ENCODE measurements at places on chromosomes 3 and 15. TPM values are rescaled to one million over a fixed set of nuclear protein-coding genes. Genes with fewer than 3 reads are reported as not detected.

LIPC gene
- 38.0 TPM for polyA plus RNA-seq

KAT2B gene
- 1.7 TPM for polyA plus RNA-seq

MCF2L2 gene
- polyA plus RNA-seq, result not detected

GRCh38 chr3:123158330-123158729 lies 43.4 kb upstream of the SEC22A start:
- no peak for DNase-seq

- no peak for DNase-seq
These were observed 93.5 kb downstream of the ADAMTS17 start for GRCh38 chr15:100248236-100248635.

- DNase-seq, result no peak
These were observed 255.9 kb downstream of the DOCK3 start for GRCh38 chr3:50930371-50931208.

DNA sequence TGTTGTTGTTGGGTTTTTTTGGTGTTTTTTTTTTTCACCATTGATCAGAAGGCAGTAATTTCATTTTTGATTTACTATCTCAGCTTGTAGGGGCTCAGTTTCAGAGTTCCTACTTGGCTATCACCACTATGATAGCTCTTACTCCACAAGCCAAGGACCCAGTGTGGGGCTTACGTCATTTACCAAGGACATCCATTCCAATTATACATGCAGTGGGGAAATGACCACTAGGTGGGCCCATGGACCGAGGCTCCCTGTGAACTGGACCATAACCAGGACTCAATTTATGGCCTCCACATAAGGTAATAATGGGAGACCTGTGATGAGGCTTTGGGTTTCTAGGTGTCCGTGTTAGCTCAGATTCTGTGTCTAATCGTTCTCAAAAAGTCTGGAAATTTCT lies 67.5 kb upstream of the CACNA1D start:
- DNase-seq, result peak; percentile 47

DNA sequence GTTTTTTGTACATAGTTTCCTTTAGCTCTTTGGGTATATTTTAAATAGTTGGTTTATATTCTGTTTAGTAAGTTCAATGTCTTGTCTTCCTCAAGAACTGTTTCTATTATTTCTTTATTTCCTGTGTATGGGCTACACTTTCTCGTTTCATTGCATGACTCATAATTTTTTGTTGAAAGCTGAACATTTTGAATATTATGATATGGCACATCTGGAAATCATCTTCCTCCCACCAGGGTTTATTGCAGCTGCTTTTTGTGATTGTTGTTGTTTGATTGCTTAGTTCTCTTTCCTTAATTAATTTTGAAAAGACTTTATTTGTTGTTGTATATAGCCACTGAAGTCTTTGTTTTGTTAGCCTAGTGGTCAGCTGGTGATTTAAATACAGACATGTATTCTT lies 43.8 kb downstream of the LSM3 start:
- no peak for DNase-seq

DNA sequence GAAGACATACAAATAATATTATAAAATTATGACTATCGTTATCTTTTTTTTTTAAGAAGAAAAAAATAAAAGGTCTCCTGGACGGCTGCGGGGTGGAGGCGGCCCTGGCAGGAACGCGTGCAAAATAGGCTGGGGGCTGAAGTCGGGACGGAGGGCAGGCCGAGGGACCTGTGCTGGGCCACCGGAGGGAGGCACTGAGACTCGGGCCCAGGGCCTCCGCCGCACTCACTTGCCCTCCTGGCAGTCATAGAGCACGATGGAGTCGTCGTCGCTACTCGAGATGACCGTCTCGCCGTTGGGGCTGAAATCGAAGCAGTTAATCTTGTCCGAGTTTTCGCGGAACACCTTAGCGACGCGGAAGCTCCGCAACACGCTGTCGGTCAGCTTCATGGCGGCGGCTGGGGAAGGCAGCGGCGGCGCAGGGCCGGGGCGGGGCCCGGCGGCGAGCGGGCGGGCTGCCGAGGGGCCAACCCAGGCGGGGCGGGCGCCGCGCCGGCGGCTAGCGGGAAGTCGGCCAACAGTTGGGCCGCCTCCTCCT lies 408 bp downstream of the WDR82 start:
- DNase-seq, result no peak

- DNase-seq, result no peak
These were observed 23.7 kb upstream of the PCOLCE2 start for GRCh38 chr3:142912402-142913172.

DNA sequence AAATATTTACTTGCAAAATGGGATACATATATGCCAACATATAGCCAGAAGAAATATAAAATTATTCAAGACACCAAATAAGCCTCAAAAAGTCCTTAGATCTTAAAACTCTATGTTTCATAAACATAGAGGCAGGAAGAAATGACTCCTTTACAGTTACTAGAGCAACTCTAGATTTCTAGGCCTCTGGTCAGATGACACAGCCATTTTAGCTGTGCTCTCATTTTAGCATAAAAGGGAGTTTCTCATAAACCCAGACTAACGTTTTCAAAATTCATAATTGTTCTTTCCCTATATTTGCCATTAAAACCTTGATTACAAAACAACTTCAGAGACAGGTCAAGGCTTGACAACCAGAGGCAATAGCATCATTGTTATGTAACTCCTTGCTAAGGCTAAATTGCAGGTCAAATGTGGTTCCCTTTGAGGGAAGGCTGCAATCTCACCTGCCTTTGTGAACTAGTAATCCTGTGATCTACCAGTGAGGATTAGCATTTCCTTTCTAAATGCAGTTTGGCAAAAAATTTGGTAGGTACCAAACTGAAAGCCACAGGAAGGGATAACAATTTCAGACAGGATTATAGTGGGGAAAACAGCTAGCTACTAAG lies 8.2 kb downstream of the THOC7 start:
- no peak for DNase-seq

DNA sequence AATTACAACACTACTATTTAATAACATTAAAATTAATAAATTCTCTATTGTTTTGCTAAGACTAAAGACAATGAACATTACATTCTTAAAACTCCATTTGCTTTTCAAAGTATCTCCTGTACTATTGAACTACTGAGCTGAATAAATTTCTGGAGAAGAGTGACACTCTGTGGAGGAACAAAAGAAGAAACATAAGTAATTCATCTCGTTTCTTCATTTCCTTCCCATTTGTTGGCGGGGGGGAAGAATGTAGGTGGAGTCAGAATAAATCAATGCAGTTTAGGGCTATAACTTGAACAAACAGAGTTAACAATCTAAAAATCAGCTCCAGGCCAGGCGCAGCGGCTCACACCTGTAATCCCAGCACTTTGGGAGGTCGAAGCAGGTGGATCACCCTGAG lies 32.7 kb downstream of the EFHB start:
- no peak for DNase-seq

DNA sequence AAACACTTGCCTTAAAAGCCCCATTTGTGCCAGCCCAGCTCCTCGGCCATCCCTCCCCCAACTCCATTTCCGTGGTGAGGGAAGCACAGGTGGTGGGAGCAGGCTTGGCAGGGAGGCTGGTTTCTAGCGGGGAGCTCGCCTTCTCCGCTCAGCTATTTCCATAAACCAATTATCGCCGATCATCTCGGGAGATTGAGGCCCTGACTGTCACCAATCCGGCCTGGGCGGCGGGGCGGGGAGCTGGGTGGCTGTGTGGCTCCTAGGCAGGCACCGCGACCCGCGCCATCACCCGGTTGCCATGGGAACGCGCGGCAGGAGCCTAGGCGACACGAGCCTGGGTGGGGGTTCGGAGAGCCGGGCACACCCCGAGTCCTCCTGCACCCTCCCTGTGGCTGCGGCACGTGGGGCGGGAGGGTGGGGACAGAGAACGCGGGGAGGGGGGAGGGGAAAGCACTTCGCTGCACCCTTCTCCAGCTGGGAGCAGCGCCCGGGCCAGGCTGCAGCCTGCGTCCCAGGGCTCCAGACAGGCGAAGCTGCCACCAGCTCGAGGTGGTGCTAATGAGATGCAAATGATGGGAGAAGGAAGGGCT lies 9.3 kb downstream of the CCDC33 start:
- no peak for DNase-seq

GRCh38 chr3:174132006-174132405 lies 727.1 kb upstream of the NAALADL2 start:
- DNase-seq, result no peak
